Stimulated activated CD8-positive, alpha-beta memory T cell treated with anti-CD3 and anti-CD28 coated beads, Interleukin-4, amount 100 ng/mL, for 1 hour (primary cell): ENCODE measurements at places on chromosomes 12 and 14.

DNA sequence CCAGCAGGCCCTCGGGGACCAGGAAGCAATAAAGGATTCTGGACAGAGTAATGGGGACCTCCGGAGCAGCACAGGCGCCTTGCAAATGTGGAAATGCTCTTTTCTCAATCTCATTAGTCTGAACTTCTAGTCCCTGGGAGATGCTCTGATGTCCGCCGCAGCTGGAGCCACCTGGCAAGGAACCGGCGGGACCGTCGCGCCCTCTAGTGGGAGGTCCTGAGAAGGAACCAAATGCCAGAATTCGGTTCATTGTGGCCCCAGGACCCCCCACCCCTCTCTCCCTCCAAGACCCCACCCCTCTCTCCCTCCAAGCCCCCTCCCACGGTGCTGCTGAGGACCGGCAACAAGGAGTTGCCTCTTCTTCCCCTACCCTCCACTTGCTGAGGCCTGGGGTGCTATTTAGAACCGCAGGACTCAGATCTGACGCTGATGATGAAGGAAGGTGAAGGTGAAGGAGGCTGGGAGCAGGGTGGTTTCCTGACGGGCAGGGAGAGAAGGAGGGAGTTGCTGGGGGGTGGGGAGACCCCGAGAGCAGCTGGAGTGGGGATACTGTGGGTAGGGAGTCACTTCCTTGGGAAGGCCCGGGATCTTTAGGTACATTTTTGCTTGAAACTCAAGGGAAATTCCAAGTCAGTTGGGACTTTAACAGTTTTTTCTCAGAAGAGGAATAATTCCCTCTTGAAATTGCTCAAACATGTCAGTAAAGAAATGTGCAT lies 42.5 kb downstream of the SMIM41 start:
- no peak for DNase-seq

GRCh38 chr14:56555921-56556570 lies 23.6 kb upstream of the TMEM260 start:
- DNase-seq, result no peak

DNA sequence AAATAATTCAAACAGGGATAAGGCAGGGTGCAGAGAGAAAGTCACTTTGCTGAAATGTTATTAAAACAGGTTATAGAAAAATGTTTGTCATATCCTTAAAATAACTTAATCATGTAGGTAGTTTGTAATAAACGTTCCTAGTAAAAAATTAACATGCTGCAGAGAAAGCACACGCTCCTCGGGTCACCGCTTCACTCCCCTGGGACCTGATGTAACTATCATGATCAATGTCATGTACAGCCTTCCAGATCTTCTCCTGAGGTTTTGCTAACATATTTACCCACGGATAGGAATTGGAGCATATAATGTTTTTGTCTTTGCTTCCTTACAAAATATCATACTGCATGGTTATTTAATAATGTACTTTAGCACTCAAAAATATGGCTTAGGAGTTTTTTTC lies 285.1 kb upstream of the TMEM132C start:
- DNase-seq, result no peak

- DNase-seq, result no peak
Measured at GRCh38 chr14:90419200-90419599, 22.4 kb downstream of the CALM1 start.

GRCh38 chr14:61499991-61500390 lies 178.6 kb downstream of the PRKCH start:
- DNase-seq, result no peak

DNA sequence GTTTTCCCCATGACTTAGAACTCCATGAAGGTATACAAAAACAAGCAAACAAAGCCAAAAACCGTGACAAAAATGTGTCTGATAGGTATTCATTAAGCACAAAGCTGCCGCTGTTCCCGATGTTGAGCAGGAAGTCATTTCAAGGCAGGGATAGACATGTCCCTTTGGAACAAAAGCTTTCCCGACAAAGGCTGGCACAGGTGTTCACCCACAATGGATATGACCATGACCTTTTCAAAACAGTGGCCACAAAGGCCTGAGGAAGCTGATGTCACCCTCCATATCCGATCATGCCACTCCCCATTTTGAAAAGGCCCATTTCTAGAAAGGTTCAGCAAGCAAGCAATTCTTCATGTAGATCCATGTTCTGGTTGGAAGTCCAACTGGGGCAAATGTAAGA lies 279.1 kb downstream of the BTG1 start:
- no peak for DNase-seq

GRCh38 chr12:124939421-124940142 lies 25.1 kb upstream of the UBC start:
- peak; percentile 75 for DNase-seq

DNA sequence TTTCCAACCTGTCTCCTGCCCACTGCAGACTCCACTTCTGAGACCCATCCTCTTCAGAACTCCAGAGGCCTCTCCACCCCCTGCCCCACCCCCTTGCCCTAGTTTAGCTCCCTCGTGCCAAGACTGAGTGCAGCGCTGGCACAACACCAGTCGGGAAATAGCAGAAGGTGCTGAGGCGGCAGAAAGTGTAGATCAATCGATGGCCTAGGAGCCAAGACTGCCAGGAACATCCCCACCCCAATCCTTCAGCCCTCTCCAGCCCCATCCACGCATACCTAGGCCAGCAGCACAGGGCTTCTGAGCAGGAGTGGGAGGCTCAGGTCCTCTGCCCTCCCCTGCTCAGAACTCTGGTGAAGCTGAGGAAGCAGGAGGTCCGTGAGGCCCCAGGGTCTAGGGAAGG lies 1.1 kb downstream of the CPNE6 start:
- no peak for DNase-seq

GRCh38 chr14:106051796-106052195 lies 525.4 kb downstream of the TMEM121 start:
- no peak for DNase-seq
